ENCODE measurements at places on chromosomes 11 and 22.

GRCh38 chr11:105372206-105372605 is 232.6 kb upstream of the CARD18 start:
- DNase-seq: no peak

DNA sequence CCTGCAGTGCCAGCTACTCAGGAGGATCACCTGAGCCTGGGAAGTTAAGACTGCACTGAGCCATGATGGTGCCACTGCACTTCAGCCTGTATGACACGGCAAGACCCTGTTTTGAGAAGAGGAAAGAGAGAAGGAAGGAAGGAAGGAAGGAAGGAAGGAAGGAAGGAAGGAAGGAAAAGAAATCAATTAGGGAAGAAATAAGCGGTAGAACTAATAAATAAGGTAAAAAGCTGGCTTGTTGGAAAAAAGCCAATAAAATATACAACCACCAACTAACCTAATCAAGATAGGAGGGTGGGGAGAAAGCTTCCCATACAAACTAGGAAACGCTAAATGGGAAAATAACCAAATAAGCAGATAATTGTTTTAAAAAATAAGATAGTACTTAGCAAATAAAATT is 12.3 kb downstream of the A4GALT start:
- DNase-seq: no peak

DNA sequence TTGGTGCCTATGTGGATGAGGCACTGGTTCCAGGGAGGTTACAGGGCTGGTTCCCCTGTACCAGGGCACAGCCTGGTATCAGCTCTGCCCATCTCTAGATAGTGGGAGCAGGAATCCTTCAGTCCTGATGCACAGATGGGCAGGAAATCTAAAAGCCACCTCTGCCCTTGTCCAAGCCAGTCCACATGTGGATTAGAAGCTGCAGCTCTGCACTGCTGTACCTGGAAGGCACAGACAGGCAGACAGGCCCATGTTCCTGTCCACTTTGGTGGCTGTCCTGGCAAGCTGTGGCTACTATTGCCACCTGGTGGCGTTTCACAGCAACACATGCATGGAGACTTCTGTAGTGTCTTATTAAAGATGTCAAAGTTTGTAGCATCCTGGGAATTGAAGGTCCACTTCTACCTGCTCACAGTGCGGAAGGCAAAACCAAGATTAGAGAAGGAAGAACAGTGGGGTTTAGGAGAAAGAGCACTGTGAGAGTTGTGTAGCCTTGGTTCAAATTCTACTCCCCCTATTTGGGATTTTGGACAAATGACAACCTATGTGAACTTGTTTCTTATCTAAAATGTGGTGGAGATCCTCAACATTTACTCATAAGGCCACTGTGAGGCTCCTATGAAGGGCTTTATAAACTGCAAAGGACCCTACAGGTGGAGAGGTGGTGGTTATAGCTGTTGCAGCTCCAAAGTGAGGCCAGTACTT is 30.1 kb downstream of the NAV2 start:
- peak; percentile 69 for DNase-seq

DNA sequence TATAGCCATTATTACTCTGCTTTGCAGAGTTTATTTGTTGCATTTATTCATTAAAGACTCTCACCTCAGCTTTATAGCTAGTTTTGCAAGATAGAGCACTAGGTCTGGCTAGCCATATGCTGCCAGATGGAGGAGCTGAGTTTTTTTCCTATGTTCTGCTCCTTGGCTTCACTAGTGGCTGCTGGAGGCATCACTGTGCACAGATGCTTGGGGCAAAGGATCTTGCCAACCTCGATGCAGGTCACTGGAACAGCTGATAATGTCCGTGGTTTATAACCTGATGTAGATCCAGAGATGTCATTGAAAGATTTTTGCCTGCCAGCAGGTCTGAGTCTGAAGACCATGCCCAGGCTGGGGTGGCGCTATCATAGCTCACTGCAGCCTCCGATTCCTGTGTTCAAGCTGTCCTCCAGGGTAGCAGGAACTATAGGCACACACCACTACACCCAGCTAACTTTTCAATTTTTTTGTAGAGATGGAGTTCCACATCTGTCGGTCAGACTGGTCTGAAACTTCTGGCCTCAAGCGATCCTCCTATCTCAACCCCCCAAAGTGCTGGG is 63.2 kb downstream of the PACS1 start:
- no peak for DNase-seq

- peak; percentile 43 for DNase-seq
Measured at GRCh38 chr11:9302448-9302847, 11.9 kb downstream of the TMEM41B start.

- DNase-seq: no peak
Measured at GRCh38 chr11:112523031-112523430, 262.4 kb upstream of the PLET1 start.

DNA sequence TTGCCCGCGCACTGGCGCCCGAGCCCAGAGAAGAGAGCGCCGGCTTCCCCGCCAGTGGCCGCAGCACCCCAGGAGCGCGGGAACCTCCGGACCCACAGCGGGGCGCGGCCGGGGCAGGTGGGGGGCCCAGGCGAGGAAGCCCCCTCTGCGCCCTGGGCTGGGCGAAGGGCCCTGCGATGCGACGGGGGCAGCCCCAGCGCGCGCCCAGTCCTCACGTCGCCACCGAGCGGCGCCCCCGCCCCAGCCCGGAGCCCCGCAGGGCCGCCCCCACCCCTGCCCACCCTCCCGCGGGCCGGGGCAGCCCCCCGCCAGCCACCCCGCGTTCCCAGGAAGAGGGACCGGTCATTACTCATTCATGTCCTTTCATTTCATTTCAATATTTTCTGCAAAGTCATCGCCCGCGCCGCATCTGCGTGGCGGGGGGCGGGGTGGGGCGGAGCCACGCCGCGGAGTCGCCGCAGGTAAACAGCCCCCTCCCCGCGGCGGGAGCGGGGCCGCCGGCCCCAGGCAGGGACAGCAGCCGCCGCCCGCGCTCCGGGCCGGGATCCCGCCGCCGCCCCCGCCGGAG is 673 bp upstream of the PANX2 start:
- no peak for DNase-seq

DNA sequence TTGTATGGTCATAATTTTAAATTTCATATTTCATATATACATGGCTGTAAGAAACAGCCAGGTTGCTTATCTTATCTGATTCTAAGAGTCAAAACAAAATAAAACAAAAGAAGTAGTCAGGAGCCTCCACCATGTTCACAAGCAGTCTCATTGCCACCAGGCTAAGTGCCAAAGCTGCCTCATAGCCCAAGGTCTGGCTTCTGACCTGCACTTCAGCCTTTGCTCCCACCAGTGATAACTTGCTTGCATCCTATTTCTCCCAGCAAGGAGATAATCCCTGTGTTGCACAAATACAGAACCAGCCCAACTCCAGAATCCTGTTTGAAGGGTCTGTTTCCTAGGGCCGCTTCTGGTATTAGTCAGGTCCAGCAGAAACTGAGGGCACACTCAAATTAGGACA is 53.9 kb upstream of the TSKU start:
- no peak for DNase-seq

- DNase-seq: no peak
Measured at GRCh38 chr22:24383061-24383460, 44.3 kb upstream of the ADORA2A start.

- DNase-seq: no peak
Measured at GRCh38 chr11:76792505-76793264, 9.5 kb downstream of the TSKU start.

DNA sequence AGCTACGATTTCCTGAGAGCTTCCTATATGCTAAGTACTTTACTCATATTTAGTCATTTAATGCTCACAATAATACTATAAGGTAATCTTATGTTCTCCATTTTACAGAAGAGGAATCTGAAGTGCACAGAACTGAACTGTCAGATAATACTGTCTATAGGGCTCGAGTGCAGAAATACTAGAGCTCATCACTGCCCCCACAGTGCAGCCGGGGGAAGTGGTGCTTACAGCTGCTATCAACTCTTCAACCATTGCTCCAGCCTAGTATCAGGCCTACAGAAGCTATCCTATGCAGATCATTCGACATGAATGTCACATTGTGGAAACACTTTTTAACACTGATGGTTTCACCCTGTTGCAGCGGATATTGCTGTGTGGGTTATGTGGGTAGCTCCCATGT is 929.9 kb downstream of the NTM start:
- DNase-seq: peak; percentile 26

DNA sequence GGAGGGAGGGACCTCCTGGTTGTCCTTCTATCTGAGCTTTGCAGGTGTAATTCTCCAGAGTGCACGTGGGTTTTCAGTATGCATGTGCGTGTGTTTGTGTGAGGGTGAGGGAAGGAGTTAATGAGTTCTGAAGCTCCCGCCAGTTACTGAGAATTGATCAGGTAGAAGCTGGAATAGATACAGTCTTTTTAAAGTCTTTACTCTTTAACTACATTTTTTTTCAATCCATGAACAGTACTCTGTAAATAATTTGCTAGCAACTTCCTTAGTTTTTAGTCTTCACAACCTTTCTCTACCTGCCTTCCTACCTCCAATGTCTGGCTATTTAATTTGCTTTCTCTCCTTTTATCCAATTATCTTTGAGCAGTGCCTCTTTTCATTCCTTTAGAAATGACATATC is 25.5 kb downstream of the ARHGAP42 start:
- DNase-seq: no peak

DNA sequence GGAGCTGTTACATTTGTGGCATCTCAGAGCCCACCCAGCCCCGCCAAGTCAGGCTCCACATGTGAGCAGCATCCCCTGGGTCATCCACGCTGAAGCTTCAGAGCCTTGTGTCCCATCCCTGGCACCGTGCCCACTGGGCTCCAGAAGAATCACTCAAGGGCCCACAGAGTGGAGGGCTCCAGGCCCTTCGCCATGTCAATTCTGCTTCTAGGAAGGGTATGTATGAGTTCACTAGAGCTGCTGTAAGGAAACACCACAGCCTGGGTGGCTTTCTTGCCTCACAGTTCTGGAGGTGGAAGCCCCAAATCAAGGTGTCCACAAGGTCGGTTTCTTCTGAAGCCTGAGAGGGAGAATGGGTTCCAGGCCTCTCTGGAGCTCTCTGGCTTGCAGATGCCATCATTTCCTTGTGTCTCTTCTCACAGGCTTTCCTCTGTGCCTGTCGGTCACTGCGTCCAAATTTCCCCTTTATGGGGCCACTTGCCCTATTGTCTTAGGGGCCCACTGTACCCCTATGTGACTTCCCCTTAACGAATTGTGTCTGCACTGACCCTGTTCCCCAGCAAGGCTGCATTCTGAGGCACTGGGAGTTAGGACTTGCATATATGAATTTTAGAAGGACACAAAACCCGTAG is 1476.0 kb downstream of the TBC1D22A start:
- no peak for DNase-seq

- no peak for DNase-seq
Measured at GRCh38 chr11:134560066-134560465, 148.0 kb upstream of the B3GAT1 start.

GRCh38 chr11:86660088-86660487 is 12.3 kb downstream of the ME3 start:
- peak; percentile 71 for DNase-seq

GRCh38 chr11:10484461-10485180 is 29.6 kb downstream of the AMPD3 start:
- no peak for DNase-seq

DNA sequence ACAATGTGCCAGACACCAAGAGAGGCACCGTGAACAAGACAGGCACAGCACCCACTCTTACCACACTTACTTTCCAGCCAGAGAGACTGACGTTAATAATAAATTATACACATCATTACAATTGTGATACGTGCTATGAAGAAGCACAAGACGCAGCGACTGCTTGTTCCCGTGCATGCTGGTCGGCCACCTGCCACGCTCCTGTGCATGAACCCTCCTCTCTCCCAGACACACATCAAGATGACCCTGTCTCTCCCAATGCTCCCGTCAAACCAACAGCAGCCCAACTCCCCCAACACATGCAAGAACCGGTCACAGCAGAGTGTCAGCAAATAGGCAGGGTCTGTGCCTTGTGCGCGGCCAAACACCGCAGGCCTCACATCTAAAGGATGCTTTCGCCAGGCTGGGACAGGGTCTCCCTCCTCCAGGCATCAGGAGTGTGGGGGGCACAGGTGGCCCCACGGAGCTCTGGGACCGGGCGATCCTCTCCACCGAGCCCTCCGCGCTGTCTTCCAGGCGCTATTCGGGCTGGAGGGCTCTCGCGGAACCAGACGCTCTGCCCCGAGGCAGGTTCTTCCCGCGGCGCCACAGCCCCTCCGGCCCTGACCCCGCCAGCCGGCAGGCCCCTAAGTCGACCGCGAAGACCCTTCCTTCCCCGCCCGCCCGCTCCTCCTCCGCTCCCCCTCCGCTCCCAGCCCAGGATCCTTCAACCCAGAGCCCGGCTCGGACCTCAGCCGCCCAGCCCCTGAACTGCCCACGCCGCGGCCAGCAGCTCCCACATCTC is 533 bp downstream of the SERGEF start:
- DNase-seq: peak; percentile 6

DNA sequence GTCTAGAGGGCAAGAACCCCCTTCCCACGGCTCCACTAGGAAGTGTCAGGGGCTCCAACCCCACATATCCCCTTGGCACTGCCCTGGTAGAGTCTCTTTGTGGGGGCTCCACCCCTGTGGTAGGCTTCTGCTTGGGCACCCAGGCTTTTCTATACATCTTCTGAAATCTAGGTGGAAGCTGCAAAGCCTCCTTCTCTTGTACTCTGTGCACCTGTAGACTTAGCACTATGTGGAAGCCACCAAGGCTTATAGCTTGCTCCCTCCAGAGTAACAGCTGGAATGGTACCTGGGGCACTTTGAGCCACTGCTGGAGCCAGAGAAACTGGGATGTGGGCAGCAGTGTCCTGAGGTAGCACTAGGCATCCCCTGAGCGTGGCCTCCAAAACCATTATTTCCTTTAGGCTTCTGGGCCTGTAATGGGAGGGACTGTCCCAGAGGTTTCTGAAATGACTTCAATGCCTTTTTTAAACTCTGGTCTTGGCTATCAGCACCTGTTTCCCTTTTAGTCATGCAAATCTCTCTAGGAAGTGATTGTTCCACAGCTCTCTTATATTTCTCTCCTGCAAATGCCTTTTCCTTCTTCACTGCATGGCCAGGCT is 68.4 kb downstream of the TRAF6 start:
- no peak for DNase-seq

DNA sequence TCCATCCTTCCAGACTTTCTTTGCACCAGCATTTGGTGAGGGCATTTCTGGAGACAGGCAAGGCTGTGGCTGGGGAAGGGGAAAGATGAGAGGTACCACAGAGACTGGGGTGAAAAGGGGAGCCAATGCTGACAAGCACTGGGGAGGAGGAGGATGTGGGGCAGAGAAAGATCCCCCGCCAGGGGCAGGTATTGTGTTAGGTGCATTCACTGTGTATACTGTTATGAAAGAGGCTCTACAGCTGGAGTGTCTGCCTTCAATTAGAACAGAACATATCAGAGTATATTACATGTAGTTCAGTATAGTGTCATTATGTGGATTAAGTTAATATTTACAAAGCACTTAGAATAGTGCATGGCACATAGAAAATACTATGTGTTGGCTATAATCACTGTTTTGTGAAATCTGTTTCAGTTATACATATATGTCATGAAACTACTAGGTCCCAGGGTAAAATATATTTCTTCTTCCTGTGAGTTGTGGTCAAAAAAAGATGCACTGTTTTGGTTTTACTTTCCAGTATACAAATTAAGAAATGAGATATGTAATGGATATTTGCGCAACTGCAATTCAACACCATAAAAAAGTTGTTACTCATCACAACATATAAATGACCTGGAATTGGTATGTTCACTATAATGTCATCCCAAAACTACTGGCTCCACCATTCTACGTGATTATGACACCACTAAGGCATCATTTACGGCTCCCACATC is 8.4 kb downstream of the MSANTD2 start:
- no peak for DNase-seq

- DNase-seq: no peak
Measured at GRCh38 chr11:32489464-32489863, 54.1 kb upstream of the WT1 start.

Data from AG08395 (cell line).